ENCODE measurements at places on chromosomes 6 and 20. TPM values are rescaled to one million over a fixed set of nuclear protein-coding genes. Genes with fewer than 3 reads are reported as not detected.
A peak's percentile ranks its signal among the peaks of the same experiment; 100 is the strongest.

DNA sequence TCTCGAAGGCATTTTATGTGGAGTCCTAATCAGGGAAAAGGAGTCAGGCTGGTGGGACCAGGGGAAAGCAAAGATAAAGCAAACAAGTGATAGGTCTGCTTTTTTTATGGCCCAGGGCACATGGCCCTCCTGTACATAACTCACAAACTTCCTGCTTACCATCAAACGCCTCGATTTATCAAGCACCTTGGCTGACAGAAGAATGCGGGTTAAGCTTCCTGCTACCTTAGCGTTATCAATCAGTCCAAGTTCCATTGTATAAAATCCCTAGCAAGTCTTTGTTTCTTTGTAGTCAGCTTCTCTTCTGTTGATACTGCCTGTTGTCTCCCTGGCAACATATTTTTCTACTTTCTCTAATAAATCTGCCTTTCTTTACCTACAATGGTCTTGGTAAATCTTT is 4.1 kb upstream of the TRIM27 start:
- DNase-seq, result no peak

DNA sequence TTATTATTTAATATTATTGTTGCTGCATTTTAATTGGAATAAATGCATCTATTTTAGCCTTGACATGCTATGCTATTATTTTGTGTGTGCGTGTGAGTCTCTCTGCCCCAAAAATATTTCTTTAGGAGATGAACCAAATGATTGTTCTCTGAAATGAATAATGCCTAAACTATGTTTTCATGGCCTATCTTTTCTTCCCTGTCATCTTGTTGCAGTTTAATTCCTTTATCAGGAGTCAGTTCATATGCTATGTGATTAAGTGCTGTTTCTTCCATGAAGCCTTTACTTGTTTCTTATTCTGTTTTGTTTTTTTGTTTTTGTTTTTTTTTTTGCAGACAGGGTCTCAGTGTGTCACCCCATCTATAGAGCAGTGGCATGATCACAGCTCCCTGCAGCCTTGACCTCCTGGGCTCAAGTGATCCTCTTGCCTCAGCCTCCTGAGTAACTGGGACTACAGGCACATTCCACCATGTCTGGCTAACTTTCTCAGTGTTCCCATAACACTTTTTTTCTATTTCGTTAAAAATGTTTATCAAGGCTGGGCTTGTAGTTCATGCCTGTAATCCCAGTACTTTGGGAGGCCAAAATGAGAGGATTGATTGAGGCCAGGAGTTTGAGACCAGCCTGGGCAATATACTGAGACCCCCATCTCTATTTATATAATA is 25.7 kb downstream of the TPX2 start:
- no peak for DNase-seq

- no peak for DNase-seq
These were observed 1372.1 kb downstream of the EPHA7 start for GRCh38 chr6:92047152-92047850.

DNA sequence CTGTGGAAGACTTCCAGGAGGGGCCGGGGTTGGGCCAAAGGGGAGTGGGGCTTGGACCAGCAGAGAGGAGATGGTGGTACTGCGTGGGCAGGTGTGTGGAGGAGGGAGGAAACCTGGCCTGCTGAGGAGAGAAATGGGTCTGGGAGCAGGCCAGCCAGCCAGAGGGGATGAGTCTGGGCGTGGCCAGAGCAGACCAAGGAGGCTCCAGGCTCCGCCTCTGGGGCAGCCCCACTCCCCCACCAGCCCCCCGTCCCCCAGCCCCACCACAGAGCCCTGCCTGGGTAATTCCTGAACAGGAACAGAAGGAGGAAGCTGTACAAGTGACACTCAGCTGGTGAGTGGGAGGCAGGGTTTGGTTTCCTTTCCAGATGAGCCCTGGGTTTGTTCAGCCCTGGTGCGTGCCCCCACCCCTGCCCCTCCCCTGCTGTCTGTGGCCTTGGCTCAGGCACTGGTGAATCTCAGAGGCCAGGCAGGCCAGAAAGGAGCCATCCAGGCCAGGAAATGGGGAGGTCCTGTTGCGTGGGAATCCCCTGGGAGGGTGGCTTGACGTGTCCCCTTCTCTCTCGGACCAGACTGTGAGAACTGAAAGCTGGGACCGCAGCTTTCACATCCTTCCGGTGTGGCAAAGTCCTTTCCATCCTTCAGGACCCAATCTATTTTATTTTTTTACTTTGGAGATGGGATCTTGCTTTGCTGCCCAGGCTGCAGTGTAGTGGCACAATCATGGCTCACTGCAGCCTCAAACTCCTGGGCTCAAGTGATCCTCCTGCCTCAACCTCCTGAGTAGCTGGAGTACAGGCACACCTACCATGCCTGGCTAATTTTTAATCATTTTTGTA is 9.4 kb upstream of the SRC start:
- DNase-seq, result no peak

DNA sequence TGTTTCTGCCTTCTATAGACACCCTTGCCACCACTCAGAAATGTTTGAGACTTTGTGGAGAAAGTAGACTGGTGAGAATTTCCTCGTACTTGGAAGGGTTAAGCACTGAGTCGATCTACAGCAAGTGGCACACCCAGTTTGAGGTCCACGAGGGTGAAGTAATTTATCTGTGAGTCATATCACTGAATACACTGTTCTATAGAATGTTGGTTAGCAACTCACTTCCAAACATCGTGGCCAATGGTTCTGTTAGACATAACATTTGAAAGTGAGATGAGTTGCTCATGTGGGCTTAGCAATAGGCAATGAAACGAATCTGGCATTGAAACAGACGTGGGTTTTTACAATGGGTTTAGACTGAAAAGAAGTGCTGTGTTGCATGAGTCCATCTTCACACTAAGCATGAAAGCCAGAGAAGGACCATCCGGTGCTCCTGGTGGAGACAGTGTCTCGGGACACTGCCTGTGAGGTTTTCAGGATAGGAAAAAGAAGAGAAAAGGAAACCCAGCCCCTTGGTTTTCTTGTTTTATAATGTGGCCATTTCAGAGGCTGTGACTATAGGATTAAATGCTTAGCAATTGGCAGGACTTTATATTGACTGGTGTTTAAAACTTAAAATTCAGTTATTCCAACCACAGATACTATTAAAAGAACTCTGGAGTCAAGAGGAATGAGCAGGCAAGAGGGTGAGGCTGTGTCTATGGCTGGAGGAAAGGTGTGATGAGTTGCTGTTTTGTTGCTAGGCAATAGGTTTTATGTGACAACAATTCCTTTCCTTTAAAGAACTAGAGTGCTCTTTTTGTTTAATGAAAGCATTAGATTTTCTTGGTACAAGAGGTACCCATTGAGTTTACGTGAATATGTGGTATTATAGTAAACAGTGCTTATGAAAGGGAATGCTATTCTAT is 31.0 kb upstream of the EZR start:
- peak; percentile 95 for DNase-seq

- peak; percentile 33 for DNase-seq
These were observed 92.8 kb downstream of the ATRN start for GRCh38 chr20:3563548-3564177.

DNA sequence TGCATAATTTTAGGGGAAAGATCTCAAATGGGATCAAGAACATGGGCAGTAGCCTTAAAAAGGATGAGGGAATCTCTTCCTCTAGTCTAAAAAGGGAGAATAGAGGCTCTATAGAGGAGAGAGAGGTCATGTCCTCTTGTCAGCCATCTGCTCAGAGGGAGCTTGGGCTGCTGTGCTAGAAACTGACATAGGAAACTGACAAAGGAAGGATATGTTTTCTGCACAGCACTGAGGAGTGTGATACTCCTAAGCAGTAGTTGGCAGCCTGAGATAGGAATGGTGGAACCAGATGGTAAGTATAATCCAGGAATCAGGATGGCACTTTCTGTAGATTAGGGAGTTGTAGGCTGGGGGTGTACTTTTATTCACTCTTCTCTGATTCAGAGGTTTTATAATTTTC is 59.2 kb downstream of the PTPRA start:
- no peak for DNase-seq

DNA sequence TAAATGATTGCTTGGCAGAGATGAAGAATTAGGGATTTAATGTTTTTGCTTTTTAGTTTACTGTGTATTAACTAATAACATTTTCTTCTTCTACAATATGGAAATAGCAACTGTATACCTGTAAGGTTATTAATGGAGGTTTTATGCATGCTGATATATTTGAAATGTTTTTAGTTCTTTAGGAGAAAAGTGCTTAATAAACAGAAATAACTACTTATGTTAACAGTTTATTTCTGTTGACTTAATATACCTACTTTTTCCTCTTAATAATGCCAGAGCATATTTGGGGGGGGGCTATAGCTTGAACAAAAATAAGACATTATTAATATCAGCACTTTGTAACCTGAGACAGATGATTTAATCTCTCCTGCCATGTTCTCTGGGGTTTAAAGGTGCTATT is 33.6 kb downstream of the PLCB4 start:
- DNase-seq, result no peak

DNA sequence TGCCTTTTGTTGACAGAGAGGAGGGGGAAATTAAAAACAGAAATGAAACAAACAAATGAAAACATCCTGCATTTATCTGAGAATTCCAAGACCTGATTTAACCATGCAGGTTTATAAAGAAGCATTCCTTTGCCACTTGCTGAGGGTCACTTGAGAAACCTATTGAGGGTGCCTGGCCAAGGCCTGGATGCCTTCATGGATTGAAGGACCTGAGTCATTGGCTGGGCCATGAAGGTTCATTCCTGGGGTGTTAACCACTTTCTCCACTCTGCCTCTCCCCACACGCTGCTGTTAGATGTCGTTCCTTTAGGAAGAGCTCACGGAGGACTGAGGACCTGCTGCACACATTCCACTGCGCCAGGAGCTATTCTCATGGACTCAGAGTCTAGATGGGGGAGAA is 49.7 kb downstream of the DAAM2 start:
- DNase-seq, result no peak

VNN1 gene
- total RNA-seq, result not detected

CABLES2 gene
- 9.8 TPM for total RNA-seq

RHAG gene
- 0.23 TPM for total RNA-seq

WFDC10B gene
- total RNA-seq, result not detected

ADGRB3 gene
- 0.10 TPM for total RNA-seq

MATN4 gene
- total RNA-seq, result 0.15 TPM

STMND1 gene
- not detected for total RNA-seq

SAMD10 gene
- total RNA-seq, result 8.8 TPM

BTNL2 gene
- total RNA-seq, result not detected
